ENCODE measurements at places on chromosomes 7 and 10.

- DNase-seq: no peak
These were observed 539 bp upstream of the MKLN1 start for GRCh38 chr7:131327049-131327625.

GRCh38 chr10:14016011-14016536 lies 314.6 kb downstream of the FRMD4A start:
- DNase-seq: no peak

- no peak for DNase-seq
These were observed 36.4 kb upstream of the MXI1 start for GRCh38 chr10:110171032-110171431.

- no peak for DNase-seq
These were observed 56.7 kb downstream of the BMPR1A start for GRCh38 chr10:86813101-86813500.

GRCh38 chr7:101287032-101287431 lies 34.6 kb downstream of the IFT22 start:
- no peak for DNase-seq

GRCh38 chr7:134755422-134756022 lies 23.9 kb upstream of the CALD1 start:
- no peak for DNase-seq

DNA sequence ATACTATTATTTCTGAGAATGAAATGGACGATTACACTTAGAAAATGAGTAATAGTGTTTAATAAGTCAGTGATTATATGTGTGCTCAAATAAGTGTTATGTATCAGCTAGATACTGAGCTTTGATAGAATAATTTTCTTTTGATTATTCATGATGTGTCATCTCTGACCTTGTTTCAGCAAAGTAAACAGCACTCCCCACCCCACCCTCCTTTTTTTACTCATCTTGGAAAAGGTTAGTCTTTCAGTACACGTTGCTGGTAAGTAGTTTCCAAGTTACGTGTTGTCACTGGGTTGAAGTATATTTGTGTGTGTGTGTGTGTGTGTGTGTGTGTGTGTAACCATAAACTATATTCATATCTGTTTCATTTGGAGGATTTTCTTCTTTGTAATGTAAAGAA lies 84.1 kb downstream of the GNAI1 start:
- no peak for DNase-seq

GRCh38 chr10:116800286-116800929 lies 48.9 kb upstream of the ENO4 start:
- no peak for DNase-seq

- no peak for DNase-seq
These were observed 652.5 kb downstream of the PCDH15 start for GRCh38 chr10:54148508-54148907.

- no peak for DNase-seq
These were observed 123.2 kb downstream of the TACC2 start for GRCh38 chr10:122112021-122112616.

DNA sequence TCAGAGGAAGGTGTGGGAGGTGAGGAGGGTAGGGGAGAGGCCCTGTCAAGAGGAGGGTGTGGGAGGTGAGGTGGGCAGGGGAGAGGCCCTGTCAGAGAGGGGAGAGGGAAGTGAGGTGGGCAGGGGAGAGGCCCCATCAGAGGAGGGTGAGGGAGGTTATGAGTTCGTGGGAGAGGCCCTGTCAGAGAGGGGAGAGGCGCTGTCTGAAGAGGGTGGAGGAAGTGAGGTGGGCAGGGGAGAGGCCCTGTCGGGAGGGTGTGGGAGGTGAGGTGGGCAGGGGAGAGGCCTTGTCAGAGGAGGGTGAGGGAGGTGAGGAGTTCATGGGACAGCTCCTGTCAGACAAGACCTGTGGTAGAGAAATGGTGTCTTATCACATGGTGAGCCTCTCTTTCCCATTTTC lies 74.4 kb downstream of the INPP5A start:
- no peak for DNase-seq

- DNase-seq: no peak
These were observed 276.0 kb downstream of the SKIDA1 start for GRCh38 chr10:21249435-21249834.
